Aorta (tissue), 5 donors: ENCODE measurements at places on chromosomes 13 and 19. TPM values are rescaled to one million over a fixed set of nuclear protein-coding genes. Genes with fewer than 3 reads are reported as not detected.

GRCh38 chr19:9883231-9883758, 48.2 kb downstream of the PIN1 start:
- no peak for DNase-seq
- no peak overlapping the region for H3K27ac ChIP-seq
- no peaks in the 10 kb centered on the region for H3K4me1 ChIP-seq
- H3K27me3 ChIP-seq: no peaks in the 10 kb centered on the region

- no peak for DNase-seq
- H3K27me3 ChIP-seq: no peaks in the 10 kb centered on the region
- H3K36me3 ChIP-seq: no peaks in the 10 kb centered on the region
- no peaks in the 10 kb centered on the region for H3K4me1 ChIP-seq
Observed at GRCh38 chr13:51067706-51068105, 43.4 kb downstream of the C13orf42 start.

DNA sequence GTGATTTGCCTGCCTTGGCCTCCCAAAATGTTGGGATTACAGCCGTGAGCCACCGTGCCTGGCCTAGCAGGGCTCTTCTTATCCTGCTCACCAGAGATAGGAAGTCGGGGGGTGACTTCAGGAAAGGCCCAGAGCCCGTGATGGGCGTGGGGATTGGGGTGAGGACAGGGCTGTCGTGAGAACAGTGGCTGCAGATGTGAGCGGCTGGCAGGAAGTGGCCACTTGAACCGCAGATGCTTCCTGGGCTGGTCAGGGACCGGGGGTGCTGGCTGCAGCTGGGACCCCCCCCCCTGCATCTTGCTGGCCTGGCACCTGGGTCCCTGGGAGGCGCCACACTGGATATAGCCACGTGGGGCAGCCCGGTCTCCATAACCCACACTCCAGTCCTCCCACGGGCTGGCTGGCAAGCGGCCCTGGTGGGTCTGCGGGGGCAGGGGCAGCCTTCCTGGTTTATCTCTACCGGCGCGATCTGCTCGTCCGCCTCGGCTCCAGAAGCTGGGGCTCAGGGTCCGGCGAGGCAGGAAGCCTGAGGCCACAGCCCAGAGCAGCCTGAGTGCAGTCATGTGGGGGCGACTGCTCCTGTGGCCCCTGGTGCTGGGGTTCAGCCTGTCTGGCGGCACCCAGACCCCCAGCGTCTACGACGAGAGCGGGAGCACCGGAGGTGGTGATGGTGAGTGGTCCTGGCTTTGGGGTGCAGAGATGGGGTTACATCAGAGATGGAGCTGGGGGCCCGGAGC, at the start of gene F2RL3:
TSS of gene F2RL3 (plus strand) at position 371 of the 737 bp plus-strand sequence. CDS start at position 562, 191 bp downstream.
- H3K27me3 ChIP-seq: no peaks in the 10 kb centered on the region
- H3K36me3 ChIP-seq: no peaks in the 10 kb centered on the region
- no peak for DNase-seq
- no peaks in the 10 kb centered on the region for H3K4me1 ChIP-seq
- no peak within 1 kb of the TSS for H3K27ac ChIP-seq
- no peak within 1 kb of the TSS for H3K4me3 ChIP-seq

GRCh38 chr13:85653681-85654080, 145.5 kb downstream of the SLITRK6 start:
- no peaks in the 10 kb centered on the region for H3K36me3 ChIP-seq
- H3K27me3 ChIP-seq: no peaks in the 10 kb centered on the region
- no peak overlapping the region for H3K4me3 ChIP-seq
- H3K27ac ChIP-seq: no peak overlapping the region

ERICH4 gene
- total RNA-seq: not detected

- H3K4me1 ChIP-seq: no peaks in the 10 kb centered on the region
- H3K36me3 ChIP-seq: no peaks in the 10 kb centered on the region
- H3K27me3 ChIP-seq: no peaks in the 10 kb centered on the region
- H3K27ac ChIP-seq: no peak overlapping the region
- DNase-seq: no peak
Observed at GRCh38 chr13:112938680-112939079, 30.3 kb upstream of the MCF2L start.
